ENCODE measurements at places on chromosomes 5 and 9.
A peak's percentile ranks its signal among the peaks of the same experiment; 100 is the strongest.

- DNase-seq: no peak
Observed at GRCh38 chr5:55597014-55597981, 62.5 kb upstream of the PLPP1 start.

DNA sequence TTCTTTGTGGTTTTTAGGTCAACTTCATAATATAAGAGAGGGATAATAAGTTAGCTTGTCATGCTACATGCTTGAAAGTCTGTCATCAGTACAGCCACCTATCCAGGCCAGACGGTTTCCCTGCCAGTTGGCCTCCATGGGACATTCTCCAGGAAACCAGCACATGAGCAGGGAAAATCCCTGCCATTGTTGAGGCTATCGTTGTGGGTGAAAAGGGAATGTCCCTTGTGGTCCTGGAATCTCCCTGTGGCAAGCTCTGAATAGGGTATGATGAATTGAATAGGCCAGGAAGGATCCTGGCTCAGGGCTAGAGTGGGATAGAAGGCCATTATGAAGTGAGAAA is 12.3 kb downstream of the F2RL1 start:
- DNase-seq: no peak

- DNase-seq: no peak
Observed at GRCh38 chr5:180241600-180241999, 32.6 kb upstream of the RASGEF1C start.

DNA sequence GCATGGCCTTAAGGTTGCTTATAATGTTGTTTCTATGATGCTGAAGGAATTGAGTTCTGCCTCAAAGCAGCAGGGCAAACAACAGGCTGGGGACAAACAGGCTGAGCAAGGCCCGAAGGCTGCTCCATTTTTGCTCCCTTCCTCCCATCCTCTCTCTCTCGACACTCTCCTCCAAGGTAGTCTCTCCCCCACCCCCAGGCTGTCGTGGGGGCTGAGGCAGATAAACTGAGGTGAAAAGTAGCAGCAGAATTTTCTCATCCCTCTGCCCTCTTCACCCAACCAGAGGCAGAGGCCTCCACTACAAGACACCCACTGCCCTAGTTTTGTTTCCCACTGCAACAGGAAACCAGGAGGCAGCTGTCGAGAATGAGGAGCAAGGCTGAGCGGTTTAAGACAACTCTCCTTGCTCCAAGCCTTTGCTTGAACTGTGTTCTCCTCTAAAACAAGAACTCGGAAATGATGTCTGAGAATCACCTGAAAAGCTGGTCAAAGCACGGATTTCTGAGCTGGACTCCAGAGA is 13.5 kb upstream of the GNA14 start:
- no peak for DNase-seq

- DNase-seq: no peak
Observed at GRCh38 chr5:113047733-113048652, 71.4 kb downstream of the DCP2 start.

DNA sequence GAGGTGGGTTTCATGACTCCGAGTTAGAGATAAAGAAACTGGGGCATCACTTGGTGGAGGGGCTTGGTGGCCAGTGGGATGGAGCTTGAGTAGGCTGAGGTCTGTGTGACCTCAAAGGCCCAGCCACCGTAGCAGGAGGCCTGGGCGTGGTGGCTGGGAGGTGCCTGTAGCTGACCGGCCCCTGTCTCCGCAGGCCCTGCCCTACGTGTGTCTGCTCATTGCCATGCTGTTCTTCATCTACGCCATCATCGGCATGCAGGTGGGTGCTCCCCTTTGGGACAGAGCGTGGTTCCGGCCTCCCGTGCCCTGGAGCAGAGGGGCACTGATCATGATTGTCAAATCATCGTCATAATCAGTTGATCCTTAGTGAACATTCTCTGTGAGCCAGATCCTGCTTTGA is 196.2 kb downstream of the CACNA1B start:
- DNase-seq: peak; percentile 9

GRCh38 chr5:52771343-52772039 is 16.2 kb upstream of the ITGA1 start:
- peak; percentile 66 for DNase-seq

DNA sequence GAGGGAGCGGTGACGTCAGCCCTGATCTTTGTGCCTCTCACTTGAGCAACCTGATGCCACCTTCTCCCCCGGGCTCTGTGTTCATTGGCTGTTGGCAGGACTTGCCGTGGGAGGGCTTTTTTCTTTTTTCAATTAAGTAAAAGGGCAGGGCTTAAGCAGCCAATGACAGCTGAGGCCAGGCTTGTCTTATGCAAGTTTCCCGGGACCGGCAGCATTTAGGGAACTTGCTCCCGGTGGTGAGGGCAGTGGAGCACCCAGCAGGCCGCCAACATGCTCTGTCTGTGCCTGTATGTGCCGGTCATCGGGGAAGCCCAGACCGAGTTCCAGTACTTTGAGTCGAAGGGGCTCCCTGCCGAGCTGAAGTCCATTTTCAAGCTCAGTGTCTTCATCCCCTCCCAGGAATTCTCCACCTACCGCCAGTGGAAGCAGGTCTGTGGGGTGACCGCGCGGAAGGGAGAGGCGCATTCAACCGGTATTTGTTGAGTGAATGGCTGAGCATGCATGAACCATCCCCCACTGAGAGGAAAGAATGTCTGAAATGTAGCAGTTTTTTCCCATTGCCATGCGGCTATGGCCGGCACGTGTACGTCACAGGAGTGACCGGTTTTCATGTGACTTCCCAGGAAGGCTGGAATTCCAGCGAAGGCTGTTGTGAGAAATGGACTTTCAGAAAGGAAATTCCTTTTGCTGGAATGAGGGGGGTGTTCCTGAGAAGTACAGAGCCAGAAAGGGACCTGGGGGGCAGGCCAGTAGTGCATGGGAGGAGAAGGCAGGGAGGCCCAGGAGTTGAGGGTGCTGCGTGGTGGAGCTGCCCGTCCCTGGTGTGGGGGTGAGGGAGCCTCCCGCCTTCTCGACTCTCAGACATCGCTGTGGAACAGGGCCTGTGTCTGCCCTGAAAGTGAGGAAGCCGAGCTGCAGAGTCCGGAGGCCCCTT is 29.0 kb downstream of the PTGES2 start:
- no peak for DNase-seq

GRCh38 chr5:39201160-39201780 is 18.1 kb downstream of the FYB1 start:
- no peak for DNase-seq

GRCh38 chr9:103323699-103324098 is 328.6 kb downstream of the CYLC2 start:
- no peak for DNase-seq
